Activated CD4-positive, alpha-beta T cell treated with anti-CD3 and anti-CD28 coated beads for 24 hours (primary cell): ENCODE measurements at places on chromosomes 6 and 20.

- no peak for DNase-seq
Measured at GRCh38 chr6:26260110-26260637, 104.8 kb upstream of the BTN3A2 start.

GRCh38 chr6:107173779-107174178 lies 58.5 kb upstream of the BEND3 start:
- no peak for DNase-seq

GRCh38 chr6:144217264-144217663 lies 66.9 kb downstream of the STX11 start:
- DNase-seq = no peak

DNA sequence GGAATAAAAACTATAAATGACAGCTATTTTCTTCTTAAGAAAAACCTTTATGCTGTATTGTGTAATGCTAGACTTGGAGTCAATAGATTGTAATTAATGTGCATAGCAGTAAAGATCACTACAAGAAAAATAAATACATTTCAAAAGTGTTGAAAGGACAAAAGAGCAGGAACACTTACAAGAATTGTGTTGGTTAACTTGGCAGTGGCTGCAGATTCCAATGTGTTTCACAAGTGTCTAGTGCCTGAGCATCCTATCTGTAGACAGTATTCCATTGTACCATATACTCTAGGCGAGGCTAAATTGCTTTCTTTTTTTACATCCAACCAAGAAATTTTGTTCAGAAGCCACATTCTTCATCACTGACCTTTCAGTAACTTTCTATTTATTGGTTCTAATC lies 924.1 kb downstream of the EPHA7 start:
- no peak for DNase-seq

DNA sequence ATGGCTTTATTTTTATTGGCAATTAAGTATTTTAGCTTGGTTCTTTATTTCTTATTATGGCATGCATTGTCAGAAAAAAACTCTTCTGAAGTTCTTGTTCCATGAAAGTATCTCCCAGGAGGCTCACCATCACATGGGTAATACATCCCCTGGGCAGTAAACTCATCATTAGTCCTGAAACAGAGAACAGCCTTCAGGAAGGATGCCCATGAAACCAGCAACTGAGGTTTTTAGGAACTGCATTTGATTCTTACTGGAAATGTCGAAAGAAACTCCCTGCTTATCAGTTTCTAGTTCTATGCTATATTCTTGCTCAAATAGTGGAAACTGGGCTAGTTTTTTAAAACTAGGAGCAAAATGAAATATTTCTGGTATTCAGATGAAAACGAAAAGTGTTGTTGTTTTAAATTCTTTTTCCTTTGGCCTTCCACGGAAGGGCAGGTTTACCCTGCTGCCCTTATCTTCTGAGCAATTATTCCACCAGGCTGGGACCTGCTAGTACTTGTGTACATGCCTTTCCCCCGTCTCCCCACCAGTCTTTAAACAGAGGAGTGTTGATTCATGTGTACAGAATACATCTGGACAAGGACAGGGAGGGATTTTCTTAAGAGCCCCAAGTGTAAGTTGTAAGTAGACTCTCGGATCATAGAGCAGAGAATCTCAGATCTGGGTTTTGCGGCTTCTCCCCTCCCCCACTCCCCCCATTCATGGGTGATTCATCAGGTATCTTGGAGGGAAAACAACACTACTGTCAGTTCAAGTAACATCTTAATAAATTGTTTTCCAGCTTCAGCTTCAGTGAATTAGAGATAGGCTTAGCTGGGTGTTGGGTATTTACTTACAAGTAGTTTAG lies 81.5 kb downstream of the RTN4IP1 start:
- no peak for DNase-seq

- no peak for DNase-seq
Measured at GRCh38 chr6:113363866-113364265, 493.3 kb upstream of the MARCKS start.

DNA sequence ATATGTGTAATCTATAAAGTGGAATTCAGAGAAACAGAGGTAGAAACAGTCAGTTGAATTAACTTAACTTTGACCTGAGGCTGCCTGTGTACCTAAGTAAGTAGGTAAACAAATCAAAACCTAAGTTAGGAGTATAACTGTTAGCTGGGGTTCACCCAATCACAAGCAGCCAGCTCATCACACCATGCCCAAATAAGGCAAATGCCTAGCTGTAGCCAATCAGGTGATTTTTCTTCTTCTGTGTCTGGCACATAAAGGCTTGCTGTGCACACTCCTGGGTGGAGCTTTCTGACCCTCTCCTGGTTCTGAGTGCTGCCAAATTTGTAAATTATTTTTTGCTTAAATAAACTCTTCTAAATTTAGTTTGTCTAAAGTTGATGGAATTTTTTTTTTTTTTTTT lies 54.7 kb upstream of the TRIM39 start:
- no peak for DNase-seq

GRCh38 chr20:18164356-18164755 lies 26.7 kb downstream of the KAT14 start:
- DNase-seq = no peak

DNA sequence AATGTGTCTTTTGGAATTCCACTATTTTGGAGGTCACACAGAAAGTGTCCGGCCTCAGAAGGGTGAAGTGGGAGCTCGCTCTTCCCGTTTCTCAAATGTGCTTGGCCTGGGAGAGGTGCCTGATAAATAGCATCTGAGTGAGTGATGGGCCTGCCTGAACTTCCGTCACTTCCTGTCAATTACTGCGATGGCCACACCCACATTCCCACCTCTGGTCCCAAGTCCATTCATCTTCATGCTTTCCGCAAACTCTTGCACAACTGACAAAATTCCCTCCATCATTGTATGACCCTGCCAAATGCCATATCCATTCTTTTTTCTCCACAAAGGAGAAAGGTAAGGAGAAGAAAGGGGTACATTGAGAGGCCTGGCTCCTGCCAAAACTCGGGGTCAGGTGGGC lies 169.0 kb downstream of the QKI start:
- DNase-seq = no peak

- no peak for DNase-seq
Measured at GRCh38 chr6:56684342-56685101, 41.8 kb upstream of the DST start.

GRCh38 chr6:13096084-13096483 lies 232.3 kb downstream of the TBC1D7 start:
- no peak for DNase-seq

- DNase-seq = no peak
Measured at GRCh38 chr6:166204852-166205650, 37.4 kb upstream of the TBXT start.

DNA sequence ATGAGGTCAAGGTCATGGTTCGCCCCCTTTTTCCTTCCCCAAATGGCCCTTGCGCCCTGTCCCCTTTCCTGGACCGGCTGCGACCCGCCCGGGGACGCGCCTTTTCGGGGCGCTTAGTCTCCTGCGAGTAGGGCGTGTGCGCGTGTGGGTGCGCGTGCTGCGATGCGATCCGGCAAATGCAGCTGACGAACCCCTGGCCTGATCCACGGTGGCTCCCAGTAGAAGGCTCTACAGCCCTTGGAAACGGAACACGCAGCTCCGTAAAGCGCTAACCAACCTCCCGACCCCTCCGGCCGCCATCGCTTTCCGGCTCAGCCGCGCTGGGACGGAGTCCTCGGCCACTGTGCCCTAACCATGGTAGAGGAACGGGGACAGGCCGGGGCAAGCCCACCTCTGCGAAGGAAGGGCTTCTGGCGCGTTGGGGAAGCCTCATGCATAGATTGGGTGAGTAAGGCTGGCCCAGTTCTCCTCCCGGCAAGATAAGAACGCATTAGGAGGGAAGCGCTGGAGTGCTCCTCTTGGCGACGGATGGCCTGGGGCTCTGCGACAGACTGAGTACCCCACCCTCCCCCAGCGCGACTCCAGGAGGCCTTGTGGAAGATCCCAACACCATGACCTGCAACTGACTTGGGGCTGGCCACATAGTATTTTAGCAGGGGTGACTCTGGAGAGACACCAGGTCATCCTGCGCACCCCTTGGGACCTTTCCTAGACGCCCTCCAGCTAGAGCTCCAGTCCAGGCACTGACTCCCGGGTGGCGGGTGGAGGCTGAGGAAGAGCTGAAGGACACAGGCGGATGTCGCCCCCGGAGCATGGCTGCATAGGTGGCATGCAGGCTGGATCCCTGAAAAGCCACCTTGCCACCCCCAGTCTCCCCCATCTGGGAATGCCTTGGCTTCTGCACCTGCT lies 1.1 kb upstream of the SLC4A11 start:
- no peak for DNase-seq

GRCh38 chr20:33684533-33685327 lies 1.5 kb downstream of the E2F1 start:
- no peak for DNase-seq

DNA sequence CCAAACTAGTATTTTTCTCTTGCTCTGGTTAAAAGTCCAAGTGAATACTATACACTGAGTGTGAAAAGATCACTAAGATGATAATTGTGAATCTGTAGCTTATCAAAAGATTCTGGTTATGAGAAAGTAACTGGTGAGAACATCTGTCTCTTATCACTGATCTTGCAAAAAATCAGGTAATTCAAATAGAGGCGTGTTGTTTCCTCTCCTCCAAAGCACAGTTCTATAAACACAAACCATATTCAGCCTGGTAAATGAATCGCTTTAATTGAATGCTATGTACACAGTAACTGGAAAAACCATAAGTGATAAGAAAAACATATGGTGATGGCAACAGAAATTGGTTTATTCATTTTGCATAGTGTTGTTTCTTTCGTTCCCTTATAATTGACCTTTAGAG lies 161.0 kb downstream of the RALGAPA2 start:
- no peak for DNase-seq

- no peak for DNase-seq
Measured at GRCh38 chr6:131568726-131569125, 4.3 kb upstream of the ARG1 start.

DNA sequence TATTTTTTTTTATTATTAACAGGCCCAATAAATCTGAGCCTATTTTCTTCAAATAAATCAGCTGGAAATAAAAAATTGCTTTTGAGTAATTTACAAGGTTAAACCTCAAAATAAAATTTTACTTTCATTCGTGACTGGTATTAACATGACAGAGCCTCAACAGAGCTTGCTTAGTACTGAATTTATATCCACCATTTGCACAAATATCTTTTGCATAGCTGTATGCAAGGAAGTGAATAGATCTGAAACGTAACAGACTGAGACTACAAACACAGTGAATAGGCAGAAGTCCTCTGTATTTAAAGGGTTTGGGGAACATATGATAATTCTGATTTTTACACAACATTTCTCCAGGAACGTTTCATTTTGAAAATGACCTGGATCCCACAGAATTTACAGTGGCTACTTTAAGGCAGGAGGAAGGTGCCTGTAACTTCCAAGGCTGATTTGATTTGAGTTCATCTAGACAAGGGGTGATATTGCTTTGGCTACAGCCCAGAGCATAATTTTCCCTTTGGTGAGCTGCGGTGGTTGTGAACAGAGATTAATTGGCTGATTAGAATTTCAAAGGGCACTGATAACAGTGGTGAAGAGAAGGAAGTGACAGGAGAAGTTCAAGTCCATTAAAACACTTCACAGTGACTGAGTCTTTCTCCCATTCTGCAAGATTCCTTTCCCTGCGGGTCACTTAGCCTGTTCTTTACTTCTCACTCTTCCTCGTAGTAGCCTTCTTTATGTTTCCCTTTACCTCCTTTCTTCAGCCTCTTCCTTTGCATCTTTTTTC lies 121.2 kb upstream of the SASH1 start:
- DNase-seq = no peak

DNA sequence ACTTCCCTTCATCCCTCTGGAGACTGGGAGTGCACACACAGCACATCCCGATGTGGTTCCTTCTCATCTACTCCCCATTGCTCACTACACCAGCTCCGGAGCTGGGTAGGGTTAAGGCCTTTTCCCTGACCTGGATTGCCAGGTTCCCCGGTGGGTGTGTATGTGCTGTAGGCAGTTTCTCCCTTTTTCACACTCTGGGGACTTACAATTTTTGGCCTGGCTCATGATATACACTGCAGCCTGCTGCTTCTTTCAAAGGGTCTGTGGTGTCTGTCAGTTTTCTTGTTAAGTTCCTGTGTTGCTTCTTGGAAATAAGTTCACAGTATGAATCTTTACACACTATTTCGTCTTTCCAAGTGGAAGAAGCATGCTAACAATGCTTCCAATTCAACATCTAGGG lies 405.5 kb downstream of the UTRN start:
- DNase-seq = no peak

DNA sequence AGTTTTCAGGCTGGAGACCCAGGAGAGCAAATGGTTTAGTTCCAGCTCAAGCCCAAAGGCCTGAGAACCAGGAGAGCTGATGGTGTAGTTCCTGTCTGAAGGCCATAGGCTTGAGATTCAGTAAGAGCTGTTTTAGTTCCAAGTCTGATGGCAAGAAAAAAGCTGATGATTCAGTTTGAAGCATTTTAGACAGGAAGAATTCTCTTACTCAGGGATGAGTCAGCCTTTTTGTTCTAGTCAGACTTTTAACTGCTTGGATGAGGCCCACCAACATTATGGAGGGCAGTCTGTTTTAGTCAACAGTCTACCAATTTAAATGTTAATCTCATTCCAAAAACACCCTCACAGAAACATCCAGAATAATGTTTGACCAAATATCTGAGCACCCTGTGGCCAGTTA lies 2.5 kb downstream of the ZSCAN26 start:
- no peak for DNase-seq

GRCh38 chr6:42281570-42281969 lies 63.9 kb upstream of the MRPS10 start:
- no peak for DNase-seq

GRCh38 chr6:63565058-63565726 lies 7.1 kb upstream of the LOC128125822 start:
- no peak for DNase-seq

DNA sequence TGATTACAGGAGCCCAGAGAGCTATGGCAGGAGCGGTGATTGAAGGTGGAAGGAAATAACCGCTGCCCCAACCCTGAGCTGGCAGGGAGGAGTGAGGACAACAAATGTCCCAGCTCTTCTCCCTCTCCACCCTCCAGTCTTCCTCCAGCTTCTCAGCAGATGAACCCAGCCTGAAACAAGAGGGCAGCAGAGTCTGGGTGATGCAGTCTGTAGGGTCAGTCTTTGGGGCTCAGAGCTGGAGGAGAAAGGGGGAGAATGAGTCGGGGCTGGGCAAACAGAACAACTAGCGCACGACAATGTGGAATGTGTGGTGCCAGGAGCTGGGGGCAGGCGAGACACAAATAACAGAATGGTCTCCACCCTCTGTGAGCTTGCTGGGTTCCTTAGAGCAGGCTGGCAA lies 4.5 kb upstream of the GUCA1A start:
- DNase-seq = no peak

- no peak for DNase-seq
Measured at GRCh38 chr6:72287801-72288200, 334.1 kb upstream of the KCNQ5 start.

DNA sequence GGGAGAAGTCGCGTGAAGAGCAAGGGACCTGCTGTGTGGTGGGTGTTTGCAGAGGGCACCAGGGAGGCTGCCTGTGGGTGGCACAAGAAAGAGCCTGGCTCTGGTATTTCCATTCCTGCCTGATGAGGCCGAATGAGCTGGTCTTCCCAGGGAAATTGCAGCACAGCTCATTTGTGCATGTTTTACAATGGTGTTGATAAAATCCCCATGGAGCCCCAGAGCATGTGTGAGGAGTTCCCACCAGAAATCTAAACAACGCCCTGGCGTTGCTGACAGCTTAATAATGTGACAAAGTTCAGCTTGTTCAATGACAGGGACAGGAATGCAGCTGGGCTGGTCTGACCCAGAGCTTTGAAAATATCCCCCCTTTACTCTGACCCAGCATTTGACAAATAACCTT lies 135.5 kb downstream of the CLIC5 start:
- no peak for DNase-seq

- no peak for DNase-seq
Measured at GRCh38 chr20:47606983-47607613, 105.4 kb downstream of the NCOA3 start.
